Fibroblast of mammary gland (primary cell): ENCODE measurements at places on chromosomes 1 and 21.
A peak's percentile ranks its signal among the peaks of the same experiment; 100 is the strongest.

DNA sequence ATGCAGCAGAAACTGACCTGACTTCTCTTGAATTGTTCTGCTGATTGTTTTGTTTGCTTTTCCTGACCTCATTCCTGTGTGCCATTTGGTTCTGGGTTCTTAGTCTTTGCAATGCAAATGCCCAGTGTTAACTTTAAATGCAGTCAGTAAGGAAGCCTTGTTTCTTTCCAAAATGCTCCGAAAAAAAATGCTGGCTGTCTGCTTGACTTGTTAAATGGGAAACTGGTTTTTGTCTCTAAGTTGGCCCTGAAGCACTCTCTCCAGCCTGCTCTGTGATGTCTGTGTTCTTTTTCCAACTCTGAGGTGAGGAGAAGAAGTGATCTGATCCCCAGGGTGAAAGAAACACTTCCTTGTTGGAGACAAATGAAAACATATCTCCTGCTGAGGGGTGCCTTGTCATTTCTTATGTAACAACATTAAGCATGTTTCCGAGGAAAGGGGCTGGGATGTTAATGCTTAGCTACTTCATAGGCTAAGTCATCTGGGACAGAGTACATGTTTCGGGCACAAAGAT is 256.3 kb upstream of the ADGRL4 start:
- no peak for DNase-seq

- DNase-seq: peak; percentile 66
Measured at GRCh38 chr1:155706139-155706538, 17.2 kb downstream of the DAP3 start.

GRCh38 chr1:64295561-64295960 is 92.1 kb downstream of the UBE2U start:
- DNase-seq: no peak

- no peak for DNase-seq
Measured at GRCh38 chr1:172941471-172941870, 109.3 kb downstream of the TNFSF18 start.

- DNase-seq: peak; percentile 38
Measured at GRCh38 chr1:228336308-228337030, 70.2 kb downstream of the TRIM11 start.

- peak; percentile 21 for DNase-seq
Measured at GRCh38 chr1:71593523-71593922, 512.7 kb upstream of the ZRANB2 start.

DNA sequence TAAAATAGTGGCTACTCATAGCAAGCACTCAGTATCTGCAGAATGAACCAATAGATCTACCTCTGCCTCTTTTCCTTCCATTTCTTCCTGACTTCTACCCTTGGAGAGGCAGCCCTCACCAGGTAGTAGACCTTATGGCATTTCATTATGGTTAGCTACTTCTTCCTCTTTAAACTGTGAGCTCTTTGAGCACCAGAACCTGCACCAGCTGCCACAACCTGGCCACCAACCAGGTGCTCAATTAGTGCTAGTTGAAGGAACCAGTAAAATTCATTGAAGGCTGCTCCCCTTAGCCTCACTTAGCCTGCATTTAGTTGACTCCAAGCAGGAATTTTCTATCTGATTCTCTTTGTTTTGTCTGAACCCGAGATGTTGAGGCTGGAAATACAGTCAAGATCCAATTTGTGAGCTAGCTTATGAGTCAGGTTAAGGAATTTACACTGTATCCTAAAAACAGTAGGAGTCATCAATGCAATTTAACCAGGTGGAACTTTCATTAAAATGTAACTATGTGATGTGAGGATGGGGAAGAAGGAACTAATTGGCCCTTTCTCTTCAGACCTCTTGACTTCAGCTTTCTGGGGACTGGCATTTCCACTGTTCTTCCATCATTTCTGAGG is 81.5 kb upstream of the UBE2U start:
- peak; percentile 50 for DNase-seq

- peak; percentile 71 for DNase-seq
Measured at GRCh38 chr1:17587693-17588047, 48.2 kb downstream of the ARHGEF10L start.

GRCh38 chr1:101420406-101420805 is 183.6 kb downstream of the S1PR1 start:
- DNase-seq: no peak

GRCh38 chr1:80566867-80567266 is 1233.9 kb upstream of the ADGRL2 start:
- DNase-seq: no peak
